ENCODE measurements at places on chromosomes 2 and 18.

DNA sequence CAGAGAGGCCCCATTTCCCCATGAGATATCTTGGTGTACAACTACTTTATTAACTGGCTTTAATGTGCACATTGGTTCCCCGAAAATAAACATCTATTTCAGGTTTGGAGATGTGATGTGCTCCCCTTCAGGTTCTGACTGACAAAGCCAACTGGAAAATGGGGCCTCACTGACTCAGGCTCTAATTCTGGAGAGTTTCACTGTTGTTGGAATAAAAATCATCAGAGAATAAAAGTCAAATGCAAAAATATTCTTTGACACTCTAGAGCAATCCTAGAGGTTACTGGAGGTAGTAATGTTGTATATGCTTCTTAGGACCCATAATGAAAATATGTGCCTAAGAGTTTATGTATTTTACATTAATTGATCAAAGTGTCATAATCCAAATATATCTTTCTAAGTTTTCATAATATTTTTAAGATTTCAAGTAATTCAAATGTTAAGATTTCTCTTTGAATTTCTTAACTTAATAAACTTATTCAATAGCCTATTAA is 189.9 kb upstream of the COL3A1 start:
- no peak for DNase-seq

- DNase-seq: no peak
Measured at GRCh38 chr2:120401275-120402066, 55.5 kb downstream of the INHBB start.

- no peak for DNase-seq
Measured at GRCh38 chr18:6170604-6171003, 244.1 kb downstream of the L3MBTL4 start.

DNA sequence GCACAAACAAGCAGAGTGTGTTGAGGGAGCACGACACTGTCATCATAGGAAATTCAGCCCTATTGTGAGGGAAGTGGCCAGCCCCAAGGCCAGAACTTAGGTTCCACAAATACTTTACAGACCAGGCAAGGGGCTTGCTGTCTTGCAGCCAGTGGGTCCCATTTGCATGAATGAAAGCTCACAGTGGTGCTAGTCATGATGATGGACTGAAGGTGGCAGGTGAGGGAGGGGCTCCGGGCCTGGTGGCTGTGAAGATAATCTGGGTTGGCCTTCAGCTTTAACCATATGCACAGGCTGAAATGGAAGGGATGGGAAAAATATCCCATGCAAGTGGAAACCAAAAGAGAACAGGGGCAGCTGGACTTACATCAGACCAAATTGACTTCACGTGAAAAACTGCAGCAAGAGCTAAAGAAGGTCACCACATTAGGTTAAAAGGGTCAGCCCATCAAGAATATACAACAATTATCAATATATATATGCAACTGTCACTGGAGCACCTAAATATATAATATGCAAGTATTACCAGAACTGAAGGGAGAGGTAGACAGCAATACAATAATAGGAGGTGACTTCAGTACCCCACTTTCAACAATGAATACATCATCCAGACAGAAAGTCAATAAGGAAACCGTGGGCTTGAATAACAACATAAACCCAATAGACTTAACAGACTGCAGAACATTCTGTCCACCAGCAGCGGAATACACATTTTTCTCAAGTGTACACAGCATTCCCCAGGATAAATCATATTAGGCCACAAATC is 39.6 kb downstream of the DCDC2C start:
- DNase-seq: no peak

DNA sequence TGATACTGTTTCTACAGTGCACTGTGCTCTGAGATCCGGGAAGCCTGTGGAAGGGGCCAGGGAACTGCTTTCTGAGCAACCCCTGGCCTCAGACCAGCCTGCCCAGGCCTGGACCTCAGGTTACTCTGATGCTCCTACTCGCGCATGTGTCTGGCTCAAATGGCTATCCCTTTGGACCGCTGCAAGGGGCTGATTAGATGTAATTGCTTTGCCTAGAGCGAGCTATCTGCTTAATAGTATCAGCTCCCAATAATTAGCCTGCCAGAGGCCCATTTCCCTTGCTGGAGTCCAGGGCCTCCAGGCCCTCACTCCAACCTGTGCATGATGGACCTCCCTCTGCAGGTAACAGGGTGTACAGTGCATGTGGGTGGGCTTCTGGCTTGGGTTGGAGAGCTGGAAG is 7.2 kb upstream of the KCNK3 start:
- DNase-seq: no peak
